ENCODE measurements at places on chromosomes 3 and 15.

DNA sequence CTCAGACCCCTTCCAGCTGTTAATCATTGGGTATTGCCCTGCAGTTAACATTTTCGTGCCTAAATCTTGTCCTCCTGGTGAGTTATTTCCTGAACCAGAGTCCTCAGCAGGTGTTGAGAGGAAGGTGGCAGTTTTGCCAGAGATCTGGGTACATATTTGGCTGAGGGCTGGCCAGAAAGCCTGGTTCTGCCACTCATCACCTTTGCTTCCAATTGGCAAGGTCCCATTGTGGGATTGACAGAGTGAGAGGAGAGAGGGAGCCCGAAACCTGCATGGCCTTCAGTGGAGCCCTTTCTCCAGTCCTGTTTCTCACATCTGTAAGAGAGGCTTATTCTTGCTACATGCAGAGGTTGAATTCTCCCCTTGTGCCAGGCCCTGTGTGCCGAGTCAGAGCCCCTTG is 8.9 kb upstream of the TKT start:
- no peak for DNase-seq

- no peak for DNase-seq
Observed at GRCh38 chr3:123778991-123779622, 105.0 kb downstream of the MYLK start.

DNA sequence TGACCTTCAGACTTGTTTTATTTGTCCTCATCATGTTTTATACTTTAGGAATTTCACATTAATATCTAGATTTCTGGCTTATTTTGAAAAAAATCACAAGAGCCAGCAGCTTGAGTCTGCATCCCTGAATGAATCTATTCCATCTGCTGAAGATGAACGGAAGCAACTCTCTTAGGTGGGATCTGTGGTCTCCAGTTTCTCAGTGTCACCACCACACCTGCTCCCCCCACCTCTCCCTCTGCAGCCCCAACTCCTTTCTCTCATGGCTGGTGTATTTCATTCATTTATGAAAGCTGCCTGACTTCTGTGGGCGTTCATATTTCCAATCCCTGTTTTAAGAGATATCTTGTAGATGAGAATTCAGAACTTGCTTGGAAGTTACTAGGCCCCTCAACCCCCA is 102.1 kb upstream of the AGBL1 start:
- DNase-seq: no peak

- no peak for DNase-seq
Observed at GRCh38 chr15:87118846-87119245, 1039.2 kb downstream of the AGBL1 start.

- DNase-seq: peak; percentile 37
Observed at GRCh38 chr3:73503781-73504180, 121.0 kb downstream of the PDZRN3 start.

- no peak for DNase-seq
Observed at GRCh38 chr3:183490653-183491052, 62.2 kb upstream of the MCF2L2 start.

DNA sequence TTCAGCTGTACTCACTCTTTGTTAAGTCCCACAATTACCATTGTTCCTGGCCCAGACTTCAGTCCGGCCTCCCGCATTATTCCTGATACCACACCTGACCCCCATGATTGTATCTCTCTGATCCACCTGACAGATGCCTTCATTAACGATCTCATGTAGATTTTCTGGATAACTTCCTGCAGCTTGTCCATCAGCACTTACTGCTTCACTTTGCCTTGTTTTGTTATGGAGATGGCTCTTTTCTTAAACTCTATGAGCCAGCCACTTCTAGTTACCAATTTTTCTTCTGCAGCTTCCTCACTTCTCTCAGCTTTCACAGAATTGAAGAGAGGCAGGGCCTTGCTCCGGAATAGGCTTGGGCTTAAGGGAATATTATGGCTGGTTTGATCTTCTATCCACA is 1044.2 kb downstream of the PLOD2 start:
- no peak for DNase-seq

GRCh38 chr15:66095871-66096687 is 157.5 kb downstream of the MEGF11 start:
- no peak for DNase-seq

- DNase-seq: no peak
Observed at GRCh38 chr3:106573605-106574004, 704.8 kb upstream of the CBLB start.

GRCh38 chr15:59736181-59736580 is 47.1 kb upstream of the BNIP2 start:
- DNase-seq: no peak

DNA sequence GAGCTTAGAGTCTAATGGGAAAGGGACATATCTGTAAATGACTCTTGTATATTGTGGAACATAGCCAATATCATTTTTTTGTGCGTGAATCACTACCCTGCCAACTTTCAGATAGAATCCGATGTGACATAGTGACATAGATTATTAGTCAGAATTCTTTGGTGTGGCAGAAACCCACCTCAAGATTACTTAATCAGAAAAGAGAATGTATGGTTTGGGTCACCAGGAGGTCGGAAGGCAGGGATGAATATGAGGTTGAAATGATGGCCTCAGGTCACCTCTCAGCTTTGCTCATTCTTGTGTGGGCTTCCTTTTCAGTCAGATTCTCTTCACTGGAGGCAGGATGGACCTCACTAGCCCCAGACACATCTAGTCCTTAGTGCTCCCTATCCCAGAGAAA is 41.4 kb downstream of the SNAPC5 start:
- DNase-seq: peak; percentile 42

DNA sequence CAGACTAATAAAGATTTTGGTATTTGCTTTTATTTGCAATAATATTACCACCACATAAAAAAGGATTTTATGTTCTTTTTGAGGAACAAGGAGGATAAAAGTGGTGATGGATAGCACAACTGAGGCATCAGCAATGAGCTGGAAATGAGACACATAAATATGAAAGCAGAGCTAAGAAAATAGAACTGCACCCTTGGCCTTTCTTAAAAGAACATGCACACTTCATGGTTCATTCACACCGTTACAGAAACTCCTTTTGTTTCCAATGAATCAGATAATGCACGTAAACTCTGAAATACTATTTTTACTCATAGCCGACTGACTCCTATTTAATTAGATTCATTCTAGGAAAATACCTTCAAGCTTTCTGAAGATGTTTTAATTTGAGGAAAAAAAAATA is 19.9 kb upstream of the DPH6 start:
- no peak for DNase-seq

DNA sequence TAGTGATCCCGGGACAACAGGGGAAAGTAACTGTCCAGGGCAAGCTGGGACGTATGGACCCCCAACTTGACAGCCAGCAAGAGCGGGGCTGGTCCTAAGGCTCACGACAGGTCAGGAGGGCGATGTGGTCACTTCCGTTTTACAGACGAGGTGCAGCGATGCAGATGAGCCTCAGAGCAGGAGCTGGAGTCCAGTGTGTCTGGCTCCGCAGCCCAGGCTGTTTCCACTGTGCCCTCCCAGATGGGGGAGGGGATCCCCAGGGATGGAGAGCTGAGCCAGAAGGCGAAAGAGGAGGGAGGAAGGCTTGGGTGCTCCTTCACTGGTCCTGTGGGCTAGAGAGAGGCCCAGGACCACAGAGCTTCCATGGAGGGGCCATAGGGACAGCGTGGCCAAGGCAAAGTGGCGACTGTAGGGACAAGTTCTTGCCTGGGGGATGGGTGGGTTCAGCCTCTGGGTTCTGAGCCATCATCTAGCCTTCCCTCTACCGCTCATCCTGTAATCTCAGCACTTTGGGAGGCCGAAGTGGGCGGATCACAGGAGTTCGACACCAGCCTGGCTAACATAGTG is 5.7 kb downstream of the SNX33 start:
- DNase-seq: no peak

- DNase-seq: no peak
Observed at GRCh38 chr3:188198760-188199327, 44.9 kb downstream of the LPP start.

GRCh38 chr15:44295750-44296431 is 7.4 kb downstream of the GOLM2 start:
- DNase-seq: no peak

DNA sequence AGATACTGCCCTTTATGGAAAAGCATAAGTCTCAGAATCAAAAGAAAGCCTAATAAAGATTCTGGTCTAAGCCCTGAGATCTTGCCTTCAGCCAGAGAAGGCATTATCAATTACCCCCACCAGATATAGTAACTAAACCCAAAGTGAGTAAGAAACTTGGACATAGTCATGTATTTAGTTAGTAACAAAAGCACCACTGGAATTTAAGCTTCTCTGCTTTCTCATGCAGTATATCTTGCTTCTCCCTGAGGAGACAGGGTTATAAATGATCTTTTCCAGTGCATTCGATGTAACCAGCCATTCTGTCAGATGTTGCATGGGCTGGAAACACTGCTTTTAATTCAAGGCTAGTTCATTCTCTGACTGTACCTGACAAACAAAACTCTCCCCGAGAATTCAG is 946.7 kb downstream of the NAALADL2 start:
- DNase-seq: no peak
